DMS53 (cell line): ENCODE measurements at places on chromosomes 11 and 22.

DNA sequence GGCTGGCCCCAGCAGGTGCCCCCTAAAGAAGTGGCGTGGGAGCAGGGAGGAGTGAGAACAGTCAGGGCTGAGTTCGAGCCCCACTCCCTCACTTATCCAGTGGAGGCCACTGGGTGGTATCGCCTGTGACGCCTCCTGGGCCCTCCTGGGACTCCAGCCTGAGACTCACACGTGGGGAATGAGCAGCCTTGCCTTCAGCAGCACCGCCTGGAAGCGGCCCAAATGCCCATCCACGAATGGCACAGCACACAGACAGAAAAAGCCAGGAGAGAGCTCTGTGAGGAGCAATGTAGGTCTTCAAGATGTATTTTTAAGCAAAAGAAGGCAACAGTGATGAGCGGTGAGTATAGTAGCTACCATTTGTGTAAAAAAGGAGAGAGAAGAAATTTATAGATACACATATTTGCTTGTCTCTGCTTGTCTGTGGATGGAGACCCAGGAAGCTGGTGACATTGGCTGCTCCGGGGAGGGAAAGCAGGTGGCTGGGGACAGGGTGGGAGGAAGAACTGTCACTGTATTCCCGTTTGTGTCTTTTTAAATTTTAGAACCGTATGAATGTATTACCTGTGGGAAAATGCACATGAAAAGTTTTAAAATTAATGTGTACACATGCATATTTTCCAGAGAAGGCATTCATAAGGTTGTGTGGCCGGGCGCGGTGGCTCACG lies 13.2 kb downstream of the KCNJ4 start:
- no peak for DNase-seq

GRCh38 chr11:48083421-48083820 lies 103.1 kb downstream of the PTPRJ start:
- DNase-seq: no peak

- DNase-seq: peak; percentile 91
Observed at GRCh38 chr11:128497061-128497775, 90.1 kb downstream of the ETS1 start.

DNA sequence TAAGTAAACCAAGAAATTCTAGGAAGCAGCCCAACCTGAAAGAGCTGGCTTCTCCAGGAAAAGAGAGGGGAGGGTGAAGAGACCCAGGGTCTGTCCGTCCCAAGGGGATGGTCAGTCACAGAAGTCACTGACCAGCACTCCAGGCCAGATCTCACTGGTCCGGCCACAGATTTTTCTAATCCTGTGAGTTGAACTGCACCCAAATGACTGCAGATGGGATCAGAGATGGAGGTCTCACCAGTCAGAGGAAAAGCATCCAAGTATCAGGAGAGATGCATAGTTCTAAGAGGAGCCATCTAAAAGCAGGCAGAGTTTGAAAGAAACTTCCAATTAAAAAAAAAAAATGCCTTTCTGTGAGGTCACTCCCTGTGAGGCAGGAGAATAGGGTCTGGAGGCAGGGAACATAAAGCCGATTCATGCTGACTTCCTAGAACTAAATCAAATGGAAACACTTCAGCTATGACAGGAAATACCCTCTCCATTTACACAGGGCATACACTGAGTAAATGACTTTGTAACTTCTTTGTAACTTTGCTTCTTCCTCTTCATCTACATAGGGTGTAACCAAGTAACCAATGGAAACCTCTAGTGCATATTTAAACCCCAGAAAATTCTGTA lies 144.5 kb downstream of the CCDC34 start:
- peak; percentile 63 for DNase-seq

DNA sequence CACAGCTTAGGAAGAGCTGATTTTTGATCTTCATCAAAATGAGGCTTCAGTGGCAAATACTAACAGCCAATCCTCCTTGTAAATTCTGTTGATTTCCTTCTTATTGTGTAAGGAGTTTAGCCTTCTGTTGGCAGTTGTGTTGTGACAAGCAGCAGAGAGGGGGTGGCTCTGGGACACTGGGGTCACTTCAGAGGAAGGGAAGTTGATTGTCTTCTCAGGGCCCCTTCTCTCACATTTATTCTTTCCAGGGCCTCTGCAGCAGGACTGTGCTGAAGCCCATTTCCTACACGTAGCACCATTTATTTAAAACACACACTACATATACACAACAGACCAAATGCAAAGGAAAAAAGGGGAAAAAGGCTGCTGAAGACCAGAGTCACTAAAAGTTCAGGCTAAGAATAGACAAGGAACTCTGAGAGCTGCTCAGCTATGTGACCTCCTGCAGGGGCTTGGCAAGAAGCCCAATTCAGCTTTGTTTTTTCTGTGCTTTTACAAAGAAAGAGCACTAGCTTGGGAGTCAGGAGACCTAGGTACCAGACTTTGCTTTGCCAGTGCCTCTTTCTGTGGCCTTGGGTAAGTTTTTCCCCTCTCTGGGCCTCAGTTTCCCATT lies 28.3 kb upstream of the UPB1 start:
- DNase-seq: no peak

DNA sequence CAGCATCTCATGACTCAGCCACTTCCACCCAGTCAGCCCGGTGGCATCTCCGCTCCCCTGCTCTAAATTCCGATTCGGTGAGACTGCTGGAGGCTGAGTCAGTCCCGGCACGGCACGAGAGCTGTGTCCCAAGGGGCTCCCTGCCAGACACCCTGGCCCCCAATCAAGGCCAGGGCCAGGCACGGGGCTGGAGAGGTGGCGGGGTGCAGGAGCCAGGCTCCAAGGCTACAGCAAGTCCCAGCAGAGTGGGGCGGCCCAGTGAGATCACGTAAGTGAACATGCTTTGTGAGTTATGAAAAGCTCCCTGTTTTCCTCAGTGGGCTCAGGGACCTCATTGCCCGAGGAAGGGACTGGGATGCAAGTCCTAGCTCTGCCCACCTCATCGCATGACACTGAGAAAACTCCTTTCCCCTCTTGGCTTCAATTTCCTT lies 3.0 kb downstream of the C11orf68 start:
- DNase-seq: no peak
